Stimulated activated CD8-positive, alpha-beta memory T cell treated with anti-CD3 and anti-CD28 coated beads, Interleukin-15, amount 100 ng/mL, for 24 hours (primary cell): ENCODE measurements at places on chromosomes 1 and 21.

- no peak for DNase-seq
These were observed at the start of gene CD53 for GRCh38 chr1:110872745-110873720. TSS of gene CD53 (plus strand) at chr1:110873148. CDS start at chr1:110891409, 18,261 bp downstream.

DNA sequence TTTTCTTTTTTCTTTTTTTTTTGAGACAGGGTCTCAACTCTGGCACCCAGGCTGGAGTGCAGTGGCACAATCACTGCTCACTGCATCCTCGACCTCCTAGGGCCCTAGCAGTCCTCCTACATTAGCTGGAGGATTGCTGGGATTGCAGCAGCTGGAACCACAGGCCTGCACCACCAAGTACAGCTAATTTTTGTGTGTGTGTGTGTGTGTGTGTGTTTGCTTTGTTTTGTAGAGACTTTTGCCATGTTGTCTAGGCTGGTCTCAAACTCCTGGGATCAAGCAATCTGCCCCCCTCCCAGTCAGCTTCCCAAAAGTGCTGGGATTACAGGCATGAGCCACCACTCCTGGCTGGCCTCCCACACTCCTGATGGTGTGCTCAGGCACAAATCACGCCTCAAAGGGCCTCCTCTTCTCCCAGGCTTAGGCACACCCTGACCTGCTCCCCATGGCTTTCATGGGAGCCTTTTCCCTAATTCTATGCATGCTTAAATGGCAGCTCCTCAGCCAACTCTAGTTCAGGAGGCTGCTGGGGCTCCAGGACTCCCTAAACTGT, 9.4 kb downstream of the FAM229A start:
- no peak for DNase-seq

GRCh38 chr21:30164796-30165195, 1.8 kb downstream of the CLDN17 start:
- DNase-seq: no peak

GRCh38 chr1:84107955-84108354, 36.1 kb upstream of the PRKACB start:
- no peak for DNase-seq

- no peak for DNase-seq
These were observed 6.9 kb upstream of the SPOCD1 start for GRCh38 chr1:31822766-31823165.

- DNase-seq: no peak
These were observed 49.8 kb downstream of the KCNT2 start for GRCh38 chr1:196558411-196558810.

DNA sequence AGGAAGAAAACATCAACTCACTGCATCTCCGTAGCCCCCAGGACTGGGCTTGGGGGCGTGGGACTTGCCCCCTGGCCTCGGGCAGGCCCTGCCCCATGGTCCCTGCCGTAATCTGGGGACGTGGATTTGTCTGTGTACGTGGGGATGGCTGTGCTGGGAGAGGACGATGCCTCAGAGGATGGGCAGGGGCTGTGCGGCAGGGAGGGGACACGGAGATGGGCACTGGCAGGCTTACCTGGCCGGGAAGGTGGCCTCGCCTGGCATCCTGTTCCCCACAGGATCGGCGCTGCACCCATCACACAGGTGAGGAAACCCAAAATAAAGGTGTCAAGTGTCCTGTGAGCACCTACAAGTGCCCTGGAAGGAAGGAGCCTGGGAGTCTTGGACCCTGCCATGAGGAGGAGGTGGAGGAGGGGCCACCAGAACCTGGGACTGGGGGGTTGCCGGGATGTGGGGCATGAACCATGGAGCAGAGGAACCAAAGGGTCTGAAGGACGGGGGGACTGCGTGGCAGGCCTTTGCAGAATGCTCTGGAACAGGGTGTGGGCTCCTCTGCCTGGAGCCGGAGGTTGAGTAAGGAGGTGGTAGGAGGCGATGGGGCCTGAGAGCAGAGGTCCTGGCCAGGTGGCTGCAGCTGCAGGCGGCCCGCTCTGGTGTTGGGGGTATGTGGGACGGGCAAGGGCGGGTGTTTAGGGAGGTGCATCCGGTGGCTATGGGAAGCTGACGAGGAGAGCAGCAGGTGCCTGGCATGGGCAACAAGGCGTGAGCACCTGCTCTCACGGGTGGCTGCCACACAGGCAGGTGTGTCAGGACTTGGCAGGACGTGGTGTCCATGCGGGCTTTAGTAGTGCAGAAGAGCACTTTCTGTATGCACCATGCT, 27.8 kb upstream of the LRRC3 start:
- DNase-seq: no peak

DNA sequence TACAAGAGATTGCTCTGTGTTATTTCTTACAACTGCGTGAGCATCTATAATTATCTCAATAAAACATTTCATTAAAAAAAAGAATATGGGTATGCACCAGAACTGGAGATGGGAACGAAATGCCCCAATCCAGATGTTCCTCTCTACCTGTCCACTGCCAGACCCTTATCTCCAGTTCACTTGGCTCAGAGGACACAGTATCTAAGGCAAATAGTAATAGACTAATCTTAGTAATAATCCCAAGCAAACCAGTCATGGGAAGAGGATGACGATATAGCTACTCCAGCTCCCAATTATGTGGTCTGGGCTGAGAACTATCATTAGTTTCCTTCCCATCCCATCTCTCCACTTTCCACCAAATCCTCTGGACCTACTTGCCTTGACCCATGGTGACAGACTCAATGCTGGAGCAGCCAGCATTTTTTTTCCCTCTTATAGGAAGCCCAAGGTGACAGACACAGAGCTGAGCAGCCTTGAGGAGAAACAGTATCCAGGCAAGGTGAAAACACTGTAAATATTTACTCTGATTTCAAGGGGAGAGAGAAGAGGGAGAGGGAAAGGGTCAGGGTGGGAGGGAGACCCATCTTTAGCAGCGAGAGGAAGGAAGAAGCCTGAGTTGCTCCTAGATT, 28.7 kb downstream of the DDX20 start:
- DNase-seq: no peak

DNA sequence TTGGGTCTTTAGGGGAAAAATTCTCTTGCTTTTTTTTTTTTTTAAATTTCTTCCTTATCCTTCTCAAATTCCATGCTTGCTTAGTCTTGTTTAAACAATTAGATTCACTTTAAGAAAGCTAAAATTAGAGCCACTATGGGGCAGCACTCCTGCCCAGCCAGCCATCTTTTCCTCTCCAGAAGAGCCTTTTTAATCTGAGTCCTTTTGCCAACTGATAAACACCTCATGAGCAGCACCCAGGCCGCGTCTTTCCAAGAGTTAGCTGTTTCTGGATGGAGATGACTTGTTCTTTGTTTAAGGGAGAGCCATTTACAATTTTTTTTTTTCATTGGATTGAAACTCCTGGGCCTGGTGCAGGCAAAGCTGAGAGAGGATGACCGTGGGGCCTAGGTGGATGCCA, 53.3 kb upstream of the TSPAN2 start:
- DNase-seq: no peak

- DNase-seq: no peak
These were observed 5.4 kb downstream of the PNRC2 start for GRCh38 chr1:23964790-23965740.

GRCh38 chr21:35663856-35664606, 396.3 kb downstream of the SETD4 start:
- no peak for DNase-seq

DNA sequence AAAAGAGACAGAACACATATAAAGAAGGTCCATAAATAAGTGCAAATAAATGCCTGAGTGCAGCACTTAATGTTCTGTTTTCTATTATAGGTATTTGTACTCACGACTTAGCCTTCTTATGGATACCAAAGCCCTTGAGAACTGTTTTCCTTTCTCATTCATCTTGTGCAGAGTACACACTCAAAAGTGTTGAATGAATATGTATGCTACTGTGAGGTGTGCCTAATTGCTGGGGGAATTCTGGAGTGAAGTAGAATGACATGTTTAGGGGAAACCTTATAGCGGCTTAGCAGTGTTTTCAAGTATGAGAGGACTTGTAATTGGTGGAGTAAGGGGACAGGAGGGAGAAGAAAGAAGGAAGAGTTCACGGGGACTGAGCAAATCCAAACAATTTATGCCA, 157.6 kb downstream of the CACNA1E start:
- DNase-seq: no peak

GRCh38 chr1:97074771-97075170, 353.2 kb downstream of the PTBP2 start:
- DNase-seq: no peak

- no peak for DNase-seq
These were observed 11.0 kb upstream of the RIMS3 start for GRCh38 chr1:40676501-40676900.

DNA sequence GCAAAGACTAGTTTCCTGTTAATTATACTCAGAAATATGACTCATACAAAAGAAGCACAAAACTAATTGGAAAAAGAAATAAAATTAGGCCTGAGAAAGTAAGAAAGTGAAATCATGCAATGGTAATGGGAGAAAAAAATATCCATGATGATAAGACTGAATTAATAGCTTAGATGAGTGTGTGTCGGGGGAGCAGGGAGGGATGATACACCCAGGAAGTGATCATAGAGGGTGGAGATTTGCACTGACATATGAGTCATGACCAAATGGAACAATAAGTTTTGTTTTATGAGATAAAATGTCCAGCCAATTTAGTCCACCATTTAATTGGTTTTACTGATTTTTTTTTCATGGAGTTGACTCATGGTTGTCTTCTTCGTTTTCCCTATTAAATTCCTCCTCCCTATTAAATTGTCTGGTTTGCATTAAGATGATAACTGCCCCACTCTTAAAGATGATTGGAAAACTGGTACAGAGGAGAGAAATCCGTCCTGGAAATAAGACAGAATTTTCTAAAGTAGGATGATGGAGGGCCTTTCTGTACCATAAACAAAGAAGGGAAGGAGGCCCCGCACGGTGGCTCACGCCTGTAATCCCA, 111.7 kb upstream of the KCNJ6 start:
- DNase-seq: no peak

GRCh38 chr1:214573386-214574318, 22.2 kb upstream of the PTPN14 start:
- DNase-seq: no peak

GRCh38 chr21:14306126-14306907, 76.6 kb downstream of the HSPA13 start:
- no peak for DNase-seq

DNA sequence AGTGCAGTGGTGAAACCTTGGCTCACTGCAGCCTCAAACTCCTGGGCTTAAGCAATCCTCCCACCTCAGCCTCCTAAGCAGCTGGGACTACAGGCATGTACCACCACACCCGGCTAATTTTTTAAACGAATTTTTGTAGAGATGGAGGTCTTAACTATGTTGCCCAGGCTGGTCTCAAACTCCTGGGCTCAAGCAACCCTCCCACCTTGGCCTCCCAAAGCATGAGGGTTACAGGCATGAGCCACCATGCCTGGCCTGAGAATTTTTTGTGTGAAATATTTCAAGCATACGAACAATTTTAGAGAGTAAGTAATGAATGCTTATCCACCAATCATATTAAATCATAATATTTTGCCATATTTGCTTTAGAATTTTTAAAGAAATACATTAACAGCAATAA, 51.6 kb downstream of the MROH9 start:
- DNase-seq: no peak

- DNase-seq: peak; percentile 81
These were observed at the start of gene DONSON for GRCh38 chr21:33588485-33589335. TSS of gene DONSON (minus strand) at chr21:33588684. CDS start at chr21:33588641, 43 bp downstream.

DNA sequence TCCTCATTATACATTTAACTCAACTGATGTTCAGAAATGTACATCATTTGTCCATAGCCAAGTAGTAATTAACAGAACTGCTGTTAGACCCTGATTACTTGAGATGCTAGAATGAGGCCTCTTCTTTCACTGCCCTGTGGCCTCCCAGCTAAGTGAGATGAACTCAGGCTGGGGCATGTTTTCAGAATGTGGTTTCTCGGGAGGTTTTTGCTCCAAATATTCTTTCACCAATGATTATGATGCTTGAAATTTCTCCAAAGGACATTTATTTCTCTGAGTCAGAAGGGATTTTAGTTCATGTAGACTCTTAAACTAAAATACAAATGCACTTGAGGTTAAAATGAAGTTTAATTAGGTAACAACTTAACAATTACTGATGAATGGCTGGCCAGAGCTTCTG, 34.6 kb upstream of the ADAMTS5 start:
- DNase-seq: no peak

- DNase-seq: no peak
These were observed 119.9 kb upstream of the POU3F1 start for GRCh38 chr1:38166461-38166860.

GRCh38 chr1:19088717-19089442, 121.2 kb downstream of the UBR4 start:
- DNase-seq: no peak

DNA sequence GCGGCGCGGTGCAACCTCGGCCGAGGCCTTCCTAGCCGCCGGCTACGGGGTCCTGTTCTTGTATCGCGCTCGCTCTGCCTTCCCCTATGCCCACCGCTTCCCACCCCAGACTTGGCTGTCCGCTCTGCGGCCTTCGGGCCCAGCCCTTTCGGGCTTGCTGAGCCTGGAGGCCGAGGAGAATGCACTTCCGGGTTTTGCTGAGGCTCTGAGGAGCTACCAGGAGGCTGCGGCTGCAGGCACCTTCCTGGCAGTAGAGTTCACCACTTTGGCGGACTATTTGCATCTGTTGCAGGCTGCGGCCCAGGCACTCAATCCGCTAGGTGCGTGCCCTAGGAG, 379 bp downstream of the PPCS start:
- DNase-seq: peak; percentile 27

- DNase-seq: no peak
These were observed 403.3 kb downstream of the KIF26B start for GRCh38 chr1:245558069-245558468.
